ENCODE measurements at places on chromosomes 1 and 21.
A peak's percentile ranks its signal among the peaks of the same experiment; 100 is the strongest.

GRCh38 chr1:44785501-44786137 is 2.4 kb downstream of the BEST4 start:
- no peak for DNase-seq

GRCh38 chr1:221308534-221309511 is 429.6 kb downstream of the HLX start:
- DNase-seq, result no peak

DNA sequence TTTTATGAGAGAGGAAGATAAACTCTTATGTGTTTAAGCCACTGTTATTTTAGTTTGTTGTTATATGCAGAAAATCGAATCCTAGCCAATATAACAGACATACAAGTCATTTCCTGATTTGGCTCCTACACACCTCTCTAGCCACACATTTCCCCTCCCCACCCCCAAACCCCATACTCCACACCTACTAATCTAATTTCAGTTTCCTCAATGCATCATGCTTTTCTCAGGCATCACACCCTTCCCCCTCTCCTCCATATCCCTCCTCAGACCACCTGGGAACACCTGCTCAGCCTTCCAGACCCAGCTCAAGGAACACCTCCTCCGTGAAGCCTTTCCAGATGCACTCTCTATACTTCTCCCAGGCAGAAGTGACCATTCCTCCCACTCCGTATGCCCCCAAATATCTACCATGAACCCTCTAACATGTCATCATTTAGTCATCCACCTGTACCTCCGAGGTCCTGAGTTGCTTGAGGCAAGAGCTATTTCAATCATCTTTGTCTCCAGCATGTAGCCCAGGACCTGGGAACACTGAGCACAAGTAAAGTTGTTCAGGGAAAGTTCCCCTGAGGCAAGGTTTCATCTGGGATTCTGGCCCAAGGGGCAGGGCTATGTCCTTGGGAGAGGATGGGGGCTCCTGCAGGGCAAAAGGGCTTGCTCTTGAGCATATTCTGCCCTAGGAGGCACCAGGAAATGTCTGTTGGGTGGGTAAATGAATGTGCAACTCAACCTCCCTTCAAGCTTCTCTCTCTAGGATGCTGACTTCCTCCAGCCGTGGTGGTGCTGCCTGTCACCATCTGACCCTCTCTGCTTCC is 126.8 kb downstream of the HIVEP3 start:
- DNase-seq, result no peak

GRCh38 chr1:203104789-203105390 is 19.1 kb upstream of the MYOG start:
- no peak for DNase-seq

DNA sequence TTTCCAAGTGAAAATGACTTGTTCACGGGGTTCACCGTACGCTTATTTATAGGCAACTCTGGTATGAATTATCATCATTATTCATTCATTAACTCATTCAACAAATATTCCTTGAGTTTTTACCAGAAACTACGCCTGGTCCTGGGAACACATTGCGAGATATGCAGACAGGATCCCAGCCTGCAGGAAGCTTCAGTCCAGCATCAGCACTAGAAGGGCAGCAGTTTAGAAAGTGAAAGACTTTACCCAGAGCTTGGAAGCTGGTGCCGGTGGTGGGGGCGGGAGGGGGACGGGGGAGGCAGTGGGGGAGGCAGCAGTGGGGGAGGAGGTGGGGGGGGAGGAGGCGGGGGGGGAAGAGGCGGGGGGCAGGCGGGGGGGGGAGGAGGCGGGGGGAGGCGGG is 55.9 kb downstream of the SETD4 start:
- no peak for DNase-seq

DNA sequence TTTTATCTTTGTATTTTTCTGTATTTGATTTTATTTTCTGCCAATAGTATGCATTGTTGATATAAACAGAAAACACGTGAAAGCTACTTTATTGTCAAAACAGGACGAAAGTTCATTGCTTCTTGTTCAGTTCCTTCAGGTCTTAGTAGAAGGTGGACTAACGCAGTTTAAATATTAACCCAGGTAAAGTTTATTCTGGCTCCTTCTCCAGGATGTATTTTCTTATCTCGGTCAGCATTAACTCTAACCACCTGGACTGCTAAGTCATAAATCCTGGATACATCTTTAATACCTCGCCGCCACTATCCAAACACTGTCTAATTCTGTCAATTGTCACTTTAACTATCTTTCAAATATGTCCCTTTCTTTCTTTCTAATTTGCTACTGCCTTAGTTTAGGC is 5.7 kb upstream of the SOAT1 start:
- no peak for DNase-seq

DNA sequence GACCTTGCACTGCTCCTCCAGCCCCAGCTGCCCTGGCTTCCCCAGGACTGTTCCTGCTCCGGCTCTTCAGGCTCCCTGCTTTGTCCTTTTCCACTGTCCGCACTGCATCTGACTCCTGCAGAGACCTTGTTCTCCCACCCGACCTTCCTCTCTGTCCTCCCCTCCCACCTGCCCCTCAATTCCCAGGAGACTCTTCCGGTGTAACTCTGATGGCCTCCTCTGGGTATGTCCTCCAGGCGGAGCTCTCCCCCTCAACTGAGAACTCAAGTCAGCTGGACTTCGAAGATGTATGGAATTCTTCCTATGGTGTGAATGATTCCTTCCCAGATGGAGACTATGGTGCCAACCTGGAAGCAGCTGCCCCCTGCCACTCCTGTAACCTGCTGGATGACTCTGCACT is 550 bp downstream of the ACKR1 start:
- no peak for DNase-seq

DNA sequence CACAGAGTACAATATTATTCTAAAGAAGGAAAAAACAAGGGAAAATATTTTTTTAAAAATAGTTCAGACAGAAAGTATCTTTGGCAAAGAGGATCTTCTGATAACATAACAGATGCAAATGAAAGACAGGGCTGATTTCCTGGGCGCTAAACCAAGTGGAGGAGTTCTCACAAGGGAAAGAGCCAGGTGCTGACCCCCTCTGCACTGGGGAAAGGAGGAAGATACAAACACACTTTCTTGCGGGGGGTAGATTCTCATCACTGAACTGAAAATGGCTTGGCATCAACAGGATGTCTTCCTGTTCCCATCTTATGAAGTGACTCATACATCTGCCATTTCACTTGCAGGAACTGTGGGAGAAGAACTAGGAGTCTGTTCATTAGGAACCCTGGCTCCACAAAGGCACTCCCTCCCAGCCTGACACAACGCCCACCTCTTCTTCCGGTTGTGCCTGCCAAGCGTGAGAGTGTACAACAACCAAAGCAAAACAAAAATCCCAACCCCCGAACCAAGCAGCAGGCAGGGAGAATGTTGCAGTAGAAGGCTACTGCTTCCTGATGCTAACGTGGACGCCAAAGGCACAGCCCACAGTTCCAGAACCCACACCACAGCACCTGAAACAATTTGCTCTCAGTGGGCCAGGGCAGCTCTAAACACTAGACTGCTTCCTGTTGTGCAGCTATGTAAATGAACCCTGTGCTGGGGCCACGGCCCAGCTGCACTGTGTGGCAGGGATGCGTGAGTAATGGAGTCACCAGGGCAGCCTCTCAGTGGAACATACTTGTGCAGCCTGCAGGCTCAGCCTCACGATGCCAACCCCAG is 51.0 kb downstream of the GADD45A start:
- DNase-seq, result peak; percentile 14

- DNase-seq, result no peak
Measured at GRCh38 chr1:72568113-72568512, 285.8 kb upstream of the NEGR1 start.

- DNase-seq, result no peak
Measured at GRCh38 chr1:157140063-157140588, 1.9 kb upstream of the ETV3 start.

DNA sequence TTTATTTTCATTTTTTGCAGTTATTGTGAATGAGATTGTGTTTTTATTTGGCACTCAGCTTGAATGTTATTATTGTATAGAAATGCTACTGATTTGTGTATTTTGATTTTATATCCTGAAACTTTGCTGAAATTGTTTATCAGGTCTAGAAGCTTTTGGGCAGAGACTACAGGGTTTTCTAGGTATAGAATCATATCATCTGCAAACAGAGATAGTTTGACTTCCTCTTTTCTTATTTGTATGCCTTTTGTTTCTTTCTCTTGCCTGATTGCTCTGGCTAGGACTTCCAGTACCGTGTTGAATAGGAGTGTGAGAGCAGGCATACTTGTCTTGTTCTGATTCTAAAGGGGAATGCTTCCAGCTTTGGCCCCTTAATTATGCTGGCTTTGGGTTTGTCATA is 27.3 kb downstream of the ZNF691 start:
- no peak for DNase-seq

- peak; percentile 35 for DNase-seq
Measured at GRCh38 chr1:30966690-30967369, 58.3 kb upstream of the SDC3 start.
